ENCODE measurements at places on chromosomes 7 and 10.

- DNase-seq, result no peak
Measured at GRCh38 chr10:131555406-131555805, 243.9 kb upstream of the TCERG1L start.

GRCh38 chr7:68438016-68438415 lies 1160.3 kb upstream of the AUTS2 start:
- no peak for DNase-seq

- DNase-seq, result peak; percentile 5
Measured at GRCh38 chr7:80182630-80183276, 48.1 kb downstream of the GNAI1 start.

DNA sequence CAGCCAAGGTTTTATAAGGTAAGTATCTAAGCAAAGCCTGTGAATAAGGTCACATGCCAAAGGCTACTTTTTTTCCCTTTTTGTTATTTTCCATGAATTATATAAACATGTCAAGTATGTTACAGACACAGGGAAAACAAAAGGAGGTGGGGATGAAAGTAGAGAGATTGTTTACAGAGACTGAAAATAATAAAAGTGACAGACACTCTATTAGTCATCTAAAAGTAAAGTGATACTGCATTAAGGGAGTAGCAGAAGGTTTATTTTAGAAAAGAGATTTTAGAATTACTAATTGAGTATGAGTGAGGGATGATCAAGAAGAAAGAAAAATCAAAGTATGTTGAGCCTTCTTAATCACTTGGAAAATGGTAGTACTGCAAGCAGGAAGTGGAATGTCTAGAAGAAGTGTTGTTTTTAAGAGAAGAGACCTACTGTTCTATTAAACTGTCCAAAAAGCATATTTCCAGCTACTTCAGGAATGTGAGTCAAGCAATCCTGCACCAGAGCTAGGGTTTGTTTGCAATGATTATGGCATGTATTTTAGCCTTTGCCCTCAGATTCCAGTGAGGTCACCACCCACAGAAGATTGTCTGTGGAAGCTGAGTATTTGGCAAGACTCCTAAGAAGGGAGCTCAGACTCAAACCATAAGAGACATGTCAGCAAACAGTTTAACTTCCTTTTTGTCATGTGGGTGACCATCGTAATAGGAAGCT lies 177.9 kb upstream of the PLXDC2 start:
- peak; percentile 91 for DNase-seq

GRCh38 chr7:43585562-43585961 lies 2.7 kb downstream of the STK17A start:
- no peak for DNase-seq

DNA sequence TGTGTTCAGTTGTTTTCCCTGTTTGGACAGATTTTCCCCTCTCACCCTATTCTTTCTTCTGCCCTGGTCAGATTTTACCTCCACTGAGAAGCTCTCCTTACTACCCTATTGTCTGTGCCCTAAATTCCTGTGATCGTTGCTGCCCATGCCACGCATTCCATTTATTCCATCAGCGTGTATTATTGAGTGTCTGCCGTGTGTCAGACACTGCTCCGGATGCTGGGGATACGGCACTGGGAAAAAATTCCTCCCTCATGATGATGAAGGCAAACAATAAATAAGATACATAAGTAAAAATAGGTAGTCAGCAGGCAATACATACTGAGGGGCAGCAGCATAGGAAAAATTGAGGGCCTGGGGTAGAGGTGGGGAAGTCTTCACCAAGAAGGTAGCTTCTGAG lies 86.8 kb downstream of the FANK1 start:
- DNase-seq, result no peak

DNA sequence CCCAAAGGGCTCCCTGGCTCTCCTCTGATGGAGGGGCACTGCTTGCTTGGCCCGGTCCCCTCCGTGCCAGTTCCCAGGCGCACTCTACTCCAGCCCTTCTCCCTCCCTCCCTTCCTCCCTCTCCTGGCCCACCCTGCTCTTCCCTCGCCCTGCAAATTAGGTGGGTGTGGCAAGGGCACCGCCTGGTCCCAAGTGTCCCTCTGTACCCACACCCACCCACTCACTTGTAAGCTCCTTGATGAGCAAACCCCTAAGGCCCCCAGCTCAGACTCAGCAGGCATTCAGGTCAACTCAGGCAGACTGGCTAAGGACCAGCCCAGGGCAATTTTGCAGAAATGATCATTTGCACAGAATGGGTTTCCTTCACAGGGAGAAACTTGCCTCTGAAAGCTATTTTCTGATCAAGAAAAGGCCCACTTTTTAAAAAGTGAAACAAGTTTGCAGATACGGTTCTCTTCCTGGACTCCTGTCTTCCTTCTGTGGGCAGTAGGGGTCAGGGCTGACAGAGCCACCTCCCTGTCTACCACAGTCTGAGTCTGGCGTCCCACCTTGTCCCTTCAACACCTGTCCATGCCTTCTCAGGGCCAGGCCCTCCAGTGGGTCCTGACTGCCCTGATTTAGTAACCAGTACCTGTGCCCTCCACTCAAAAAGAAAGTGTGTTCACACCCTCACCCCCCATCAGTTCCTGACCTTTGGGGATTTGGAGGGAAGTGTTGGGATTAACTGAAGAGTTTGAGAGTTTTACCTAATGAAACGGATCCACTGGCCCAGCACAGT lies 28.3 kb downstream of the C10orf71 start:
- no peak for DNase-seq

DNA sequence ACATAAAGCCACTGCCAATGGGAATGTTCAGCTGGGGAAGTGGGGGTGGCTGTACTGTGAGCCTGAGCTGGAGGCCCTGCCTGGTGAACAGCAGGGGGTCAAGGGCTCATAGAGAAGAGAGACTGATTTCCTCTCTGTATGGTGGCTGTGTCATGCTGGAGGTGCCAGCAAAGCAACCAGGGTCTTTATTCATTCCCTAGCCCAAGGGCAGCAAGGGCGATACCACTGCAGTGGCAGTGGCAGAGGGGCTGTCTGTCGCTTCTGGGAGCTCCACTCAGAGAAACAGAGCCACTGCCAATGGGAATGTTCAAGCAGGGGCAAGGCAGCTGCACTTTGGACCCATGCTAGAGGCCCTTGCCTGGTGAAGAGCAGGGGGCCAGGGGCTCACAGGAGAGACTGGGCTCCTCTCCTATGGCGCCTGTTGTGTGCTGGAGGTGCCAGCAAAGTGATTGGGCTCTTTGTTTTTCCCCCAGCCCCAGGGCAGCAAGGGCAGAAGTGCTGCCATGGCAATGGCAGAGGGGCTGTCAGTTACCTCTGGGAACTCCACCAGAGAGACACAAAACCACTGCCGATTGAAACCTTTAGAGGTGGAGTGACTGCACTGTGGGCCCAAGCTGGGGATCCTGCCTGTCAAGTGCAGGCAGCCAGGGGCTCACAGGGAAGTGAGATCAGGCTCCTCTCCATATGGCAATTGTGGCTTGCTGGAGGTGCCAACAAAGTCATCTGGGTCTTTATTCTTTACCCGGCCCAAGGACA lies 545.1 kb downstream of the SH2D4B start:
- DNase-seq, result no peak

GRCh38 chr10:31381766-31382316 lies 62.8 kb downstream of the ZEB1 start:
- DNase-seq, result no peak

GRCh38 chr10:91493313-91493712 lies 83.2 kb downstream of the HECTD2 start:
- no peak for DNase-seq

DNA sequence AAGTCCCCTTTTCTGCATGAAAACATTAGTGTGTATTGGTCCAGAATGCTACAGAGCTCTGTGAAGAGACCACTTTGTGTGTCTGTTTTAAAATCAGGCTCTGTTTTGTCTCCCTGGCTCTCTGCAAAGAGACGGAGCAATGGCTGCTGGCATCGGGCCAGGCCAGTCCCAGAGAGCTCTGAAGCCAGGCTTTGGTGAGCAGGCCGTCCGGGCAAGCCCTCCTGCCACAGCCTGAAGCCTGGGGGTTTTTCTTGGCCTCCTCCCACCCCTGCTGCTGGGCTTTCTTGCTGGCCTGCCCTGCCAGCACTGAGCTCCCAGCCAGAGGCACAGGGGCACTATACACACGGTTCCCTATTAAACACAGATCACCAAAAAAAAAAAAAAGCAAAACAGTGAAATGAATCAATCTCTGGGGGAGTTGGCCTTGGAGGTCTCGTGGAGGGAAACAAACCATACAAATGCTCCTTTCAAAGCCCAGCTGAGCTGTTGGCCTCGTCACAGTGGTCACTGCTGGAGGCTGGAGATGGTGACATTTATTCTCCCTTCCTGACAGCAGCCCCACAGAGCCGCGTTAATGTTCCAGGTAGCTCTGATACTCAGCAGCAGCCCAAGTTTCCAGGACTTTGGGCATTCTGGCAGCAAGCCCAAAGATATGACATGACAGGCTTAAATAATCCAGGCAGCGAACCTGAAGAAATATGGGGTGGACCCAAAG lies 237.2 kb downstream of the TCF7L2 start:
- DNase-seq, result no peak

DNA sequence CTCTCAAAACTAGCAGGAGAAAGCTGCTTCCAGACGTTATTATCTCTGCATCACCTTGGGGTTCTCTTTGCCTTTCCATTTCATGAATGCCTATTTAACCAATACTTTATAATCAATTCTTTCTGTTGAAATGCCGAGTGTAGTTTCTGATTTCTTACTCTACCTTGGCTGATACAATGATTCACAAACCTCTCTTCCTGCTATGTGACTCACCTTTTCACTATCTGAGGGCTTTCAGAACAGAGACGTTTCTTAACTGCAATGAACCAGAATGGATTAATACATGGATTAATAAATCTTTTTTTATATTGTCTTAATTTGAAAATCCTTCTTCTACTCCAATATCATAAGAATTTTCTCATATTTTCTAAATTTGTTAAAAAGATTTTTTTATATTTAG lies 46.4 kb upstream of the ZNF746 start:
- no peak for DNase-seq

- no peak for DNase-seq
Measured at GRCh38 chr10:112132435-112132834, 51.1 kb downstream of the GPAM start.

DNA sequence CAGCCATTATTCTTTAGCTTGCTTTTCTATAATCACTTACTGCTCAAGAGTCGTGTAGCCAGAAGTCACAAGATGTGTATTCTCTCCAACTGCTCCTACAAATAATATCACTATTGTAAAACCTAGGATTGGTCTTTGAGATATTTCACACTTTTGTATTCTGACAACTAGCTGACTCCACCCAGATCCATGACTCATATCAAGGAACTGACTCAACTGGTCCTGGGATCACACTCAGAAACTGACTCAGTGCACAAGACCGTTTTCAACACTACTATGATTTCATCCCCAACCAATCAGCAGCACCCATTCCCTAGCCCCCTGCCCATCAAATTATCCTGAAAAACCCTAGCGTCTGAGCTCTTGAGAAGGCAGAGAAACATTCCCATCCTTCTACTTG lies 56.5 kb upstream of the ORC5 start:
- DNase-seq, result no peak

DNA sequence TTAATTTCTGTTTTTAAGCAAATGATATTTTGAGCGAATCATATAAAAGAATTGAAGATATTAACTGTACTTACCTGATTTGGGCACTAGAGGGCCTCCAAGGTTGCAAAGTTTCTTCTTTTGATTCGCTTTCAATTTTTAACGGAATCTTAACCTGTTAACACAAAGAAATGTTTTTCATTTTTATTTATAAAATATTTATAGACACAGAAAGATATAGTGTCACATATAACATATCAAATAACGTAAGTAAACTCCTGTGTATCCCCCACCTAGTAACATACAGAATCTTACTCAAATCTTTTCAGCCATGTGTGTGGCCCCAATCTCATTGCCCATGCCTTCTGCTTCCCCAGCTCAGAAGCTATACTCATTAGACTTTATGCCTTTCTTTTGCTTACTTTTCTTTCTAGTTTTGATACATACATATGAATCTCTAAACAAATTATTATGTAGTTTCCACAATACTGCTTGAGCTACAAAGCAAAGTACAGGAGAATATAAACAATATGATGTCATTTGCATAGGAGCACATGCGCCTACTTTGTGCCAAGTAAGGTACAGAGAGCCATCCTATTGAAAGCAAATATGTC lies 49.5 kb upstream of the ZPBP start:
- no peak for DNase-seq

DNA sequence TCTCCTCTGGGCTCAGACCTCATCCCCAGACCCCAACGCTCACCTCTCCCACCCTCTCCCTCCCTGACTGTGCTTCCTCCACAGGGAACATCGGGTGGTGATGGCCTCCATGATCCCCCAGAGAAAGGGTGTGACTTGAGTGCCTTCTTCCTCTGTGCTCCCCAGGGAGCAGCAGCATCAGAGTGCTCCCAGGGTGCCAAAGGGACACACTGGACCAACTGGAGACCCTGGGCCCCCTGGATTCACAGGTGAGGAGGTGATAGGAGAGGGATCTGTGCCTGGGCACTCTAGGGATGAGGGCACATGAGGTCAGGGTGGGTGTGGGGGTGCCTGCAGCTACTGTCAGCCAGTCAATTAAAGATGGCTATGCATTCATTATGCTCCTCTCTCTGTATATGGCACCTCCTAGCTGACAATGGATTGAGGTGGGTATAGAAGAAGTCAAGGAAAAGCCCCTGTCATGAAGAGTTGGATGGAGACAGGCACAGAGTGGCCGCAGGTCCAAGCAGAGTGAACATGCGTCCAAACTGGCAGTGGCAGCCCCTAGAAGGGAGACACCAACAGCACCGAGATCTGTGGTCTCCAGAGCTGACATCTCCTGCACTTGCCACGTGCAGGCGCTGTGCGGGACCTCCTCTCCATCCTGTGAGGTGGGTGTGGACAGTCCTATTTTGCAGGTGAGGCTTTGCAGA lies 15.5 kb upstream of the VOPP1 start:
- DNase-seq, result no peak

- no peak for DNase-seq
Measured at GRCh38 chr10:132248455-132249225, 59.1 kb downstream of the STK32C start.

DNA sequence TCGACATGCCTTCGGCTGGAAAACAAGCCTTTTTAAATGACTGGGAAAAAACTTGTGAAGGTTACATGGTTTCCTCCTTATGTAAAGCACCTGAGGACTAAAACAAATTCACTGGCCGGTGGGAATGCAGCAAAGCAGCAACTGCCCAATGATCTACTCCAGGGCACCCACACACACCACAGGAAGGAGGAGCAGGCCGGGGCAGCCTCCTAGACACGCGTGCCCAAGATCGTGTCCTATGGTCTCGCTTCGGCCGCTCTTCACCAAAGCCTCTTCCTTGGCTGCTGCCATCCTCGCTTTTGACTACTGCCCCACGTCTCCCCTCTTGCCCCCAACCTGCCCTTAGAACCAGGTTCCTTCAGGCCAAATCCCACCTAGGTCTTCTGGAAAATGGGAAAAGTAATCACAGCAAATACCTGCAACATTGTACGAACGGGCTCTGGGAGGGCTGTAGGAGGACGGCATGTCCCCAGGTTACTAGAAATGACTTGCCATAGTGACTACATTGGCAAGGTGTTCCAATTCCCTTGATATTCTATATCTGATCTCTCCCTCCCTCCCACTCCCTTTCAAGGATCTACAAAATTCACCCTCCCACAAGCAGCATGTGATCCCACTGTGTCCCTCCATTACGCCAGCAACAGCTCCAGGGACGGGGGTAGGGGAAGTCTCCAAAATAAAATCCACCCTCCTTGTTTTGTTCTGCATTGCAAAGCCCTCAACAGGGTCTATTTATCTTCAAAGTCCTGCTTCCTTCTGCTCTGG lies 84.9 kb downstream of the RNF216 start:
- no peak for DNase-seq

GRCh38 chr10:49113741-49114141 lies 1.6 kb downstream of the VSTM4 start:
- no peak for DNase-seq

- DNase-seq, result peak; percentile 87
Measured at GRCh38 chr7:17408245-17408903, 109.9 kb downstream of the AHR start.

All from non-pigmented ciliary epithelial cell (primary cell).